ENCODE measurements at places on chromosomes 7 and 10.

- DNase-seq, result no peak
These were observed 213.7 kb downstream of the TWIST1 start for GRCh38 chr7:18903695-18904094.

DNA sequence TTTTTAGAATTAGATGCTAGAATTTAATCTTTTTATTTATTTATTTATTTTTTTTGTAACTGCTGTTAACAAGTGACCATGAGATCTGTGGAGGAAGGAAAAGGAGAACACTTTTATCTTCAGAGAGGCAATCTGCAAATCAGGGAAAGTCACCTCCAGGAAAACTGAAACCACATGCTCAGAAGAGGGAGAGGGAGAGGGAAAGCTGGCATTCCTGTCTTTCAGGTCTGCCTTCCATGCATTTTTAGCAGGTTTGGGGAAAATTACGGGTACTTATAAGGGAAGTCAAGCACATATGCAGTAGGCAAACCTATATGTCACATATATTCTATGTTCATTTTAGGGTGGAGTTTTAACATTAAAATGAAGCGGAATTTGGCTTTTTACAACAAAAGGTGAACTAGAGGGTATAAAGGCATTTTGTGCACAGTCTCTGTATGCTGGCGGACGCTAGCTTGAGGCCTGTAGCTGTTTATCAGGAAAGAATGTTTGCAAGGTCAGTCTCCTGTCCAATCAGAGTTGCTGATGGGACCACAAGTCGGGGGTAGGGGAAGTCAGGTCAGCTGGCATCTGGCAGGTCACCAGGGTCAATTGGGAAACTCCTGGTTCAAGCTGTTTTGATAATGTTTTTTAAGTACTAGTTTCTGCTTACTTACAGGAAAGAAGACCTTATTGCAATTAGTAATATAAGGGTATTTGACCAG lies 333.5 kb downstream of the GPR158 start:
- DNase-seq, result no peak

- DNase-seq, result no peak
These were observed 80.5 kb downstream of the MET start for GRCh38 chr7:116752305-116753074.

GRCh38 chr7:105808703-105809590 lies 67.5 kb downstream of the ATXN7L1 start:
- DNase-seq, result peak; percentile 81

- DNase-seq, result no peak
These were observed 112.6 kb downstream of the AOAH start for GRCh38 chr7:36611703-36612102.

DNA sequence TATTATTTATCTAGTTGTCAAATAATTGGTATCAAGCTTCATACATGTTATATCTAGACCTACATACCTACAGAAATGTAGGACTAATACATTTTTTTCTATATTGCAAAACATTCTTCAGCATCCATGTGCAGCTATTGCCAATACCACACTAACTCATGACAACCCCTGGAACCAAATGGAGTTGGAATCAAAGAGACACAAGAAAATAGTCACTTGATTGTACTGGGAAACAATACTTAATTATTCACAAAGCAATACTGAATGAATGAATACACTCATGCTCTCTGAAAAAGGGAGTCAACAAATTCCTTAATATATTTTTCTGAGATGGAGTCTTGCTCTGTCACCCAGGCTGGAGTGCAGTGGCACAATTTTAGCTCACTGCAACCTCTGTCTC lies 10.4 kb upstream of the CFAP43 start:
- DNase-seq, result no peak

DNA sequence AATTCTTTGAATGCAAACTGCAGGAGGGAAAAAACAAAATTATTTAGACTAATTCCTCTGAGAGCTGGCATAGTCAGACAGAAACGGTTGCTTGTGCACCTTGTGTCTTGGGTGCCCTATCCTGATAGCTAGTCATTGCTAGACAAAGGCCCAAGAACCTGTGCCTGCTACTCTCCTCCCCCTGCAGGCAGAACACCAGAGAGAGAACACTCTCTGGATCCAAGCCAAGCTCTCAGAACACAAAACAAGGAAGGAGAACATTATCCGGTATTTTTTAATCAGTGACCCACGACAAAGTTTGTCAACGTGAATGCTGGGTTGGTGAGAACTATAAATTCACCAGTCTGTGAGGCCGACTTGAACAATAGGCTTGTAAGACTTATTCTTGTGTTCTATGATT lies 18.8 kb upstream of the PPP1R9A start:
- no peak for DNase-seq

GRCh38 chr10:97551271-97551670 lies 21.3 kb upstream of the ANKRD2 start:
- no peak for DNase-seq

DNA sequence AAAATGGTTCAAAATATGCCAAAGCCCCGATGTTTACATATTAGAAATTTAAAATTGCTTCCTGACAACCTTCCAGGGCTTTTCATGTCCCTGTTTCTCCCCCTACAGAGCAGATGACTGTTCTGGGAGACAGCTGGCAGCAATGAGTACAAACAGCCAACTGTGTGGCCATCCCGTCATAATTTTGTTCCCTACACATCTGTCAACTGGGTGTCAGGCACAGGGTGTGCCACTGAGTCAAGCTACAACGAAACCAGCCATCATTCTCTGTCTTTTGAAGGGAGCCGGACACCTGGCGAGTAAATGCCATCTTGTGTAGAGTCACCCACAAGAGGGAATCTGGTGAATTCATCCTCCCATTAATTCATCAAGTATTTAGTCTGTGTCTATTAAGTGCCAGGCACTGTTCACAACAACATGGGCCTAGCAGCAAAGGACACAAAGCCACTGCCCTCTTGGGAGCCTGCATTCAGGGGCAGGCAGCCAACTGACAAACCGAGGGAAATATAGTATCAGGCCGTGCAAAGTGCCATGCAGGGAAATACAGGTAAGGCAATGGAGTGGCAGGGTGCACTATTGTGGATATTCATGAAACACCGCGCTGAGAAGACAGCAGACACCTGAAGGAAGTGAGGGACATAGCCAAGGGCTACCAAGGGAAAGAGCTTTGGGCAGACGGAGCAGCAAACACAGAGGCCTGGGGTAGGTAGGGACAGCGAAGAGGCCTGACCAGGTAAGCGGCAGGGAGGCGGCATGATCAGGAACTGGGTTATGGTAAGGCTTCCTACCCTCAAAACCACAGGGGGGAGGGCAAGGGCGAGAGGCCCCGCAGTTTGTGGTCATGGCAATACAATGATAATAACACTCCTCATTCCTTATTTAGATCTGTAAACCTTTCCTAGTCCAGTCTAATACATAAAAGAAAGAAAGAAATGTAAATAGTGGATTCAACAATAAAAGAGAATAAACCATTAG lies 213.6 kb downstream of the FAM107B start:
- DNase-seq, result peak; percentile 66

- no peak for DNase-seq
These were observed 90.7 kb downstream of the COL13A1 start for GRCh38 chr10:69892406-69892805.

DNA sequence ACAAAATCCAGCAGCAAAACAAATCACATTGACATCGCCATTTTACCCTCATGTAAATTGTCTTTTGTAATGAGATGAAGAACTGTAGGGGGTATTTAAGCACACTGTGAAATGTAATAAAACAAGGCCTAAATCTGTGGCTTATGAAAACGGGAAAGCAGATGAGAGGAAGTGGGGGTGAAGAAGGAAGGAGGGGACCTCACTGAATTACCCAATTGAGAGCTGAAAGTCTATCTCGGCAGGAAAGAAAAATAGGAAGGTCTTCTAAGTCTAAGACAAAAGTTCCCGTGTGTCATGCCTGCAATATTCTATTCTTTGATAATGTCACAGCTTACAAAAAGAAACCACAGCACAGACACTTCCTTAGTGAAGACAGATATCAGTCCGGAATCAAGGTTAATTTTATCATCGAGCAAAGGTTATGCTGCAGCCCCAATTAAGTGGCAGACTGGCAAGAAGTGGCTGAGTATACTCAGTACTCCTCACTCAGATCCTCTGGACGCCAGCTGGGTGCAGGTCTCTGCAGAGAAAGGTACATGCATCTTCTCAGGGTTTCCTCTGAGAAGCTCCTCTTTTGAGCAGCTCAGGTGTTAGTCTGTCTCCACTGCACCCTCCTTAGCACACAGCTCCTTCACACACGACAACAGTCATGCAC lies 239.7 kb downstream of the FANK1 start:
- DNase-seq, result no peak

- no peak for DNase-seq
These were observed 767 bp downstream of the EIF4EBP2 start for GRCh38 chr10:70404787-70405036.

- no peak for DNase-seq
These were observed 10.4 kb downstream of the GRM3 start for GRCh38 chr7:86653919-86654659.

DNA sequence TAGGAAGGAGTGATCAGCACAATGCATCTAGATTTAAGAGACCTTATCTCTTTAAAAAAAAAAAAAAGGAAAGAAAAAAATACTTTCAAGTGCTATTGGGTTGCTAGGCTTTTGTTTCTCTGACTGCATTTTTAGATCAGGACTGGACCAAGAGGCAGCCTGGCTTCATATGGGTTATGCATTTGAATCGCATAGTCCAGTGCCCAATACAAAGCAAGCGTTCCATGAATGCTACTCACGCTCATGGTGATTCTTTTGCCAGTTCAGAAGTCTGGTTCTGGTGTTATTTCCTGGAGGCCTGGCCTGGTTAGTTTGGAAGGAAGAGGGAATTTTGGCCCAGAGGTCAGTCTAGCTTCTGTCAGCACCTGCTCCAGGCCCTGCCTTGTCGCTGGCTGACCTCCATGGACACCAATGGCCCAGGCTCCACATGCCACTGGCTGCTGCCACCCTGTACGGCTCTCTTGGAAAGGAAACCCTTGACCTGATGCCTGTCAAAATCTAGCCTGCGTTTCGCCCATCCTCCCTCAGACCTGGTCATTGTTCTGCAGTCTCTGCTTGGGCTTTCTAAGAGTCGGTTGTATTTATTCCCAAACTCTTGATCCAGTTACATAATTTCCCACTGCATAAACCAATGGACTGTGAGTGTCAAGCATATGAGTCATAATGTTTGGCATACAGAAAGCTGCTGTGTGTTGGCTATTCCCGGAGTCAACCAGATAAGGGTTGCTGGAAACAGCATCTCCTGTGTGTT lies 74.3 kb upstream of the MKX start:
- no peak for DNase-seq

GRCh38 chr10:12353399-12354242 lies 4.3 kb downstream of the CAMK1D start:
- DNase-seq, result no peak

- DNase-seq, result no peak
These were observed 81.4 kb downstream of the VWA2 start for GRCh38 chr10:114320249-114321116.

DNA sequence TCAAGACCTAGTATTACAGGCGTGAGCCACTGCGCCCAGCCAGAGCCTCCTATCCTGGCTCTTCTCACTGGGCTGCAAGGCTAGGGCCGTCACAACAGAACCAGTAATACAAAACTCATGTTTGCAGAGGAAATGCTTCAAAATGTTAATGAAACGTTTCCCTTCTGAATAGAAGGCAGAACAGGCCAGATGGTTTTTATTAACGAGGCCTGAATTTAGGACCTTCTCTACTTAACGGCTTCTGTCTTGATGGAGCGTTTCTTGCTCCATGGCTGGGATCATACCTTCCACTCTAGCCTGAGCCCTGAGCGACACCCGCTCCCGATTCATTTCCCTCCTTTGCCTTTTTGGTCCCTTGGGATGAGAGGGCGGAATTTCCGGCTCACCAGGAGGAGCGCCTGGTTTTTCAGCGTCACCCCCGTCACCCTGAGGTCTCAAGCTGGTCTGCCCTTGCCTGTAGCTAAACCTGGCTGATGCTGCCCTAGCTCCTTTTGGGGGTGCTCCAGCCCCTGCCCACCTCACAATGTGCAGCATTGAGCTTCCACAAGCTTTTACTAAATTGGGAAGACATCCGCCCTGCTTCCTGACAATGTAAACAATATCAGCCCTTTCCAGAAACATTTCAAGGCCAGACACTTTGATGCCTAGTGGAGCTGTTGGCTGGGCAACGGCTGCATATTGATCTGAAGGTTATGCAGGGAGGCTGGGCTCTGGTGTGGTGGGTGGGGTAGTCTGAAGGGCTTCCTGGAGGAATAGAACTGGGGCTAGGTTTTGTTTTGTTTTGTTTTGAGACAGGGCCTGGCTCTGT lies 5.2 kb downstream of the CLIP2 start:
- no peak for DNase-seq

GRCh38 chr7:116290740-116291139 lies 80.4 kb downstream of the TES start:
- DNase-seq, result no peak

DNA sequence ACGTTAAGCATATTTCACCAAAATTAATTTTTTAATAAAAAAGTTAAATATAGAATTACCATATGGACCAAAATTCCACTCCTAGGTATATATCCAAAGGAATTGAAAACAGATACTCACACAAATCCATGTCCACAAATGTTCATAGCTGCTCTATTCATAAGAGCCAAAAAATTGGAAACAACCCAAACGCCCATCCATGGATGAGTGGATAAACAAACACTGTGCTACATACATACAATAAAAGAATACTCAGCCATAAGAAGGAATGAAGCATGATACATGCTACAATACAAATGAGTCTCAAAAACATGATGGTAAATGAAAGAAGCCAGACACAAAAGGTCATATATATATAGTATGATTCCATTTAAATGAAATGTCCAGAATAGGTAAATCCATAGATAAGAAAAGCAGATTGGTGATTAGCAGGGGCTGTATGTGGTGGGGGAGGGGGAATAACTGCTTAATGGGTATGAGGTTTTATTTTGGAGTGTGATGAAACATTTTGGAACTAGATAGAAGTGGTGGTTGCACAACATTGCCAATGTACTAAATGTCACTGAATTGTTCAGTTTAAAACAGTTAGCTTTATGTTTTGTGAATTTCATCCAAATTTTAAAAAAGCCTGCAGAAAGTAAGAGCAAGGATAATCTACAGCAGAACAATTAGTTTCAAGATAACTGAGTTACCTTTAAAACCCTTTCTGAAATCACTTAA lies 101.2 kb upstream of the EFCAB10 start:
- no peak for DNase-seq

DNA sequence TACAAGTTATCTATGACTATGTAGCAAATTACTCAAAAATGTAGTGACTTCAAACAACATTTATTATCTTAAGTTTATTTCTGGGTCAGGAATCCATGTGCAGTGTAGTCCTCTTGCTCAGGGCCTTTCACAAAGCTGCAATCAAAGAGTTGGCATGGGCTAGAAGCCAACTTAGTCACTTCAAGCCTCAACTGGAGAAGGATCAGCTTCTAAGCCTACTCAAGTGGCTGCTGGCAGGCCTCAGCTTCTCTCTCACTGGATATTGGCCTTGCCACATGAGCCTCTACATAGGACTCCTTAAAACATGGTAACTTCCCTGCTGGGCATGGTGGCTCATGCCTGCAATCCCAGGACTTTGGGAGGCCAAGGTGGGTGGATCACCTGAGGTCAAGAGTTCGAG lies 5.0 kb upstream of the NFE2L3 start:
- no peak for DNase-seq

Measured in CD4-positive, alpha-beta T cell treated with Interleukin-4 for 1 hour (primary cell).